ENCODE measurements at places on chromosomes 16 and 17.

- DNase-seq: no peak
Measured at GRCh38 chr16:89381788-89382187, 108.6 kb downstream of the ANKRD11 start.

- peak; percentile 36 for DNase-seq
Measured at GRCh38 chr17:41835800-41836549, at the start of gene NT5C3B. TSS of gene NT5C3B (minus strand) at chr17:41836232. CDS start at chr17:41836193, 39 bp downstream.

- no peak for DNase-seq
Measured at GRCh38 chr17:49005140-49005539, 8.0 kb downstream of the IGF2BP1 start.

DNA sequence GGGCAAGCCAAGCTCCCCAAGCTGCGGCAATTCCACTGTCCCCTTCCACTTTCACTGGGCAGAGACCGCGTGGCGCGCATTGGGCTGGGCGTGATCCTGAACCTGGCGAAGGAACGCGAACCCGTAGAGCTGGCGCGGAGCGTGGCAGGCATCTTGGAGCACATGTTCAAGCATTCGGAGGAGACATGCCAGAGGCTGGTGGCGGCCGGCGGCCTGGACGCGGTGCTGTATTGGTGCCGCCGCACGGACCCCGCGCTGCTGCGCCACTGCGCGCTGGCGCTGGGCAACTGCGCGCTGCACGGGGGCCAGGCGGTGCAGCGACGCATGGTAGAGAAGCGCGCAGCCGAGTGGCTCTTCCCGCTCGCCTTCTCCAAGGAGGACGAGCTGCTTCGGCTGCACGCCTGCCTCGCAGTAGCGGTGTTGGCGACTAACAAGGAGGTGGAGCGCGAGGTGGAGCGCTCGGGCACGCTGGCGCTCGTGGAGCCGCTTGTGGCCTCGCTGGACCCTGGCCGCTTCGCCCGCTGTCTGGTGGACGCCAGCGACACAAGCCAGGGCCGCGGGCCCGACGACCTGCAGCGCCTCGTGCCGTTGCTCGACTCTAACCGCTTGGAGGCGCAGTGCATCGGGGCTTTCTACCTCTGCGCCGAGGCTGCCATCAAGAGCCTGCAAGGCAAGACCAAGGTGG is 9.8 kb downstream of the SARM1 start:
- DNase-seq: peak; percentile 53

- DNase-seq: peak; percentile 72
Measured at GRCh38 chr17:30477774-30478115, 537 bp downstream of the GOSR1 start.

GRCh38 chr16:72400257-72401083 is 228.5 kb upstream of the PMFBP1 start:
- peak; percentile 67 for DNase-seq

DNA sequence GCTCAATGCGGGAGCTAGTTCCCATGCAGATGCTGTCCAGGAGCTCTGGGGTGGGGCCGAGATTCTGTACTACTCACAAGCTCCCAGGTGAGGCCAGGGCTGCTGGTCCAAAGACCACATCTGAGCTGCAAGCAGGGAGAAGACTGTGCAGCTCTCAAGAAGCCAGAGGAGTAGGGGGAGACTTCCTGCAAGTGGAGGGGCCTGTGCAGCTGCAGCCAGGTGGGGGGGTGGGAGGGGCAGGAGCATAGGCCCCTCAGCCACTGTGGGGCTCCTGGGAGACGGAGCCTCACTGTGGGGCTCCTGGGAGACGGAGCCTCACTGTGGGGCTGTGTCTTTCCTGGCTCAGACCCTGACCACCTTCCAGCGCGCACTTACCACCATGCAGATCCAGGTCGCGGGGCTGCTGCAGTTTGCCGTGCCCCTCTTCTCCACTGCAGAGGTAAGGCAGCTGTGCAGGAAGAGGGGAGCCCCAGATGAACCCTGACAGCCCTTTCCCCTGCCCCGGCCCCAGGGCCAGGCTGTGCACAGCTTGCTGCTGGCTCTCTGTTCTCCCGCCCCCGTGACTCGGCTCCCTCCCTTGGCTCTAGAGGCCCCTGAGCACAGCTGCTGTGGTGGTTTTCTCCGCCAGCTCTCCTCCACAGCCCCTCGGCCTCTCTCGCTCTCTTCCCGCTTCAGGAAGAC is 24.3 kb upstream of the DNAI2 start:
- DNase-seq: no peak

- no peak for DNase-seq
Measured at GRCh38 chr16:19228052-19228451, 57.5 kb upstream of the CLEC19A start.

DNA sequence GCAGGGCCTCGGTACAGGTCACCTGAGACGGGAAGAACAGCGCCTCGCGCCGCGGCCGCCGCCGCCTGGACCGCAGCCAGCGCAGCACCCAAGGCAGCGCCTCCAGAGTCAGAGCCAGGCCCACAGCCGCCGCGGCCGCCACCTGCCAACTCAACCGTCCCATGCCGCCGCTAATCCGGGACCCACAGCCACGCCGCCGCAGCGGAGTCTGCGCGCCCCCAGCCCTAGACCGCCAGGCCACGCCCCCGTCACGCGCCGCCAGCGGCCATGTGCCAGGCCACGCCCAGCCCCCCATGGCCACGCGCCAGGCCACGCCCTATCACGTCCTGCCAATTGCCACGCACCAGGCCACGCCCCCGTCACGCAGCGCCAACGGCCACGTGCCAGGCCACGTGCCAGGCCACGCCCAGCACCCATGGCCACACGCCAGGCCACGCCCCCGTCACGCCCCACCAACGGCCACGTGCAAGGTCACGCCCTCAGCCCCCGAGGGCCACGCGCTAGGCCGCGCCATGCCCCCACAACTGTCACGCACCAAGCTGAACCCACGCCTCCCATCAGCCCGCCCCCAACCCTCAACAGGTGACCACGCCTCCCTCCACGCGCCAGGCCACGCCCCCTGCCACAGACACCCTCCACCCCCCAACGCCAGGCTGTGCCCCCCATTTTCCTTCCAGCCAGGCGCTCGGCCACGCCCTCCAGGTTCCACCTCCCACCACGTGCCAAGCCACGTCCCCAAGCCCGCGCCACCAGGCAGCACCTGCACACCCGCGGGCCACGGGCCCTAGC is at the start of gene PLD6:
TSS of gene PLD6 (minus strand) at position 210 of the 789 bp plus-strand sequence. CDS start at position 163, 47 bp downstream.
- peak; percentile 81 for DNase-seq

- peak; percentile 23 for DNase-seq
Measured at GRCh38 chr17:36722121-36722902, 120.9 kb downstream of the MRM1 start.

- DNase-seq: no peak
Measured at GRCh38 chr17:77640252-77640651, 318.3 kb upstream of the TNRC6C start.

DNA sequence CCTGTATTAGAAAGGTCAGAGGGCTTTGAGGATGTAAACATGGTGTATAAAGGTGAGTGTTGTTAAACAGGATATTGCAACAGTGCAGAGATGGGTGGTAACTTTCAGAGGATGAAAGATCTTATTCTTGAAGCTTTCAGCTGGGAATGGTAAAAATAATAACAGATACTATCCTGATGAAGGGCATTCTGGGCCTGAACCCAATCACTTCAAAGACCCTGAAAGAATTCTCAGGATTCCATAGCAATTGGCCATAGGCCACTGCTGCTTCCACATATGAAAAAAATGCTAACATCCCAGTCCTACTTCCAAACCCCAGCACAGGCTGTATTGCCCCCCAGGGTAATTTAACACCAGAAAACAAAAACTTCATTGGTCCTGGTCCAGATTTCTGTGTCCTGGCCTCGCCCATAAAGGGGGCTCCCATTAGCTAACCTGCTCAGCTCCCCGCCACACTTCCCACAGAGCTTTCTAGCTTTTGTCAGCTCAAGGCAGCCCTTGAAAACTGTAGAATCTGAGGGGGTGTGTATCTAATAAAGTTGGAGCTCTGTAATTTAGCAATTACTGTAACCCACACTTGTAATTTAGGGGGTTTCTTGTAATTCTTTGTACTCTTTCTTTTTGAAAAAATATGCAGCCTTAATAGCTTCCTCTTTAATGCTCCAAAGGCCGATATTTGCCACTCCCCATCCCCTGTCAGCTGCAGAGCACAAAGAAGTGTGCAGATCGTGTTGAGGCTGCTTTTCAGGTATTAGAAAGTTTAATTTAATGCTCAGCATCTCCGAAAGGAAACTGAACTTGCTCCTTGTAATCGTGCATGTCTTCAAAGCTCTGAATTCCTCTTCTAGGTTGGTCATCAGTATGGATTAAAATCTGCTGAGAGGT is 371.5 kb downstream of the SEC14L1 start:
- no peak for DNase-seq

GRCh38 chr17:8922451-8922850 is 43.1 kb downstream of the PIK3R5 start:
- DNase-seq: peak; percentile 96

- DNase-seq: no peak
Measured at GRCh38 chr16:35798885-35799426, 2339.5 kb downstream of the TP53TG3F start.

- DNase-seq: no peak
Measured at GRCh38 chr17:42541041-42541833, 5.2 kb downstream of the NAGLU start.

- no peak for DNase-seq
Measured at GRCh38 chr16:8084882-8085281, 505.4 kb downstream of the TMEM114 start.

DNA sequence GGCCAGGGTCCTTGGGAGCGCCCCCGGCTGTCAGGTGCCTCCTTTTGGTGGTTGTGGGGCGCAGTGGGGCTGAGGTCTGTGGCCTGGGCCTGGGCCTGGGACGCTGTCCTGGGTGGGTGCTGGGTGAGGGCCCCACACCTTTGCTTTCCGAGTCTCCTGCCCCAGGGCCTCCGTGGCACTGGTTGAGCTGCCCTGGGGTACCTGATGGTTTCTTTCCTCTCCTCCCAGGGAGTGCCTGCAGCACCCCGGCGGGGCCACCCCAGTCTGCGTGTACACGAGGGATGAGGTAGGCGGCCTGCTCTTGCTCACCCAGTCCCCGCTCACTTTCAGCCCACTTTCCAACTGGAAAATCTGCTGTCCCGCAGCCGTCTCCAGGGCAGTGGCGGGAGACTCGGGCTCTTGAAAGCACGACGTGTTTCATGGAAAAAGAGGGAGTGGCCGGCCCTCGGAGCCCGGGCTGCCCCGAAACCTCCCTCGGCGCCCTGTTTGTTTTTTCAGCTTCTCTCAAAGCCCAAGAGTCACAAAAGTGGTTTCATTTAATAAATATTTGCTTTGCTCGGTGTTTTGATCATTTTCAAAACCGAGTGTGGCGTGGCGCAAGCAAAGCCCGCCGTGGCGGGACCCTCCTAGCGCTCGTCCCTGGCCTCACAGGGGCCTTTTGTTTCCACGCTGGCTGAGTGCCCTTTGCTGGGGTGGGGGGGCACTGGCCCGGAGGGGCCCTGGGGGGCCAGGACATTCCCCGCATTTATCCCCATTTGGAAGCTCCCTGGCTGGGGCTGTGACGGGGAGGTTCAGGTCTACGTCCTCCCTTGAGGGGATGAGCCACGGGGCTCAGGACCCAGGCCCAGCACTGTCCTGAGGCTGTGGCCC is 17.4 kb downstream of the ASPSCR1 start:
- no peak for DNase-seq

DNA sequence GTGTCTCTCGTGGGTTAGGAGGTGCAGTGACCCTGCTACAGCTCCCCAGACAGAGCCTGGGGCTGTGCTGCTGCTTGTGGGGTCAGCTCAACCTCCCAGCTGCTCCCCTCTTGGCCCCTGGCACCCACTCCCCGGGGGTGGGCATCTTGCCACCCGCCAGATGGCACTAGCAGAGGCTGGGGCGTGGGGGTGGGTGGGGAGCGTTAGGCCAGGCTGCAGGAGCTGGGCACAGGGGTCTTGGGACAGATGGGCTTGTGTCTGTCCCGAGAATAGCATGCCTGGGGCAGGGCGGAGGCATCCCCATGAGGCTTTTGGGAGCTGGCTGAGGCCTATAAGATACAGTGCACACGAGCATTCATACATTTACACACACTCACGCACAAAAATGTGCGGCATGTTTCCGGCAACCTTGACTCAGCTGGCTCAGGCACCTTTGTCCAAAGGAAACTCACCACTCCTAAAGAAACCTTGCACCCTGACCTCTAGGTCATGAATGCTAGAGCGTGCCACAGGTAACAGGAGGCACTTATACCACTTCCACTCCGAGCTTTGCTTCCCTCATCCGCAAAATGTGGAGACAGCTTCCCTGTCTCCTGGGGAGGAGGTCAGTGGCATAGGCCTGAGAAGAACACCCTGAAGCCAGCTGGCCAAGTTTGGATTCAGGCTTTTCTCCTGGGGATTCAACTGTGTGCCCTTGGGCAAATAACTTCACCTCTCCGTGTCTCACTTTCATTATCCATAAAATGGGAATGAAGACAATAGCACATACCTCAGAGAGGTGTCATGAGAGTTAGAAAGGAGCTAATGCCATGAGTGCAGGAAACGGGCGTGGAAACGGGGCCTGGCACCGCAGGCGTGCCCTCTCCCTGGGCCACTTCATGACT is 78.9 kb upstream of the LHX1 start:
- DNase-seq: no peak

GRCh38 chr17:38507921-38508569 is 79.8 kb downstream of the ARHGAP23 start:
- no peak for DNase-seq

DNA sequence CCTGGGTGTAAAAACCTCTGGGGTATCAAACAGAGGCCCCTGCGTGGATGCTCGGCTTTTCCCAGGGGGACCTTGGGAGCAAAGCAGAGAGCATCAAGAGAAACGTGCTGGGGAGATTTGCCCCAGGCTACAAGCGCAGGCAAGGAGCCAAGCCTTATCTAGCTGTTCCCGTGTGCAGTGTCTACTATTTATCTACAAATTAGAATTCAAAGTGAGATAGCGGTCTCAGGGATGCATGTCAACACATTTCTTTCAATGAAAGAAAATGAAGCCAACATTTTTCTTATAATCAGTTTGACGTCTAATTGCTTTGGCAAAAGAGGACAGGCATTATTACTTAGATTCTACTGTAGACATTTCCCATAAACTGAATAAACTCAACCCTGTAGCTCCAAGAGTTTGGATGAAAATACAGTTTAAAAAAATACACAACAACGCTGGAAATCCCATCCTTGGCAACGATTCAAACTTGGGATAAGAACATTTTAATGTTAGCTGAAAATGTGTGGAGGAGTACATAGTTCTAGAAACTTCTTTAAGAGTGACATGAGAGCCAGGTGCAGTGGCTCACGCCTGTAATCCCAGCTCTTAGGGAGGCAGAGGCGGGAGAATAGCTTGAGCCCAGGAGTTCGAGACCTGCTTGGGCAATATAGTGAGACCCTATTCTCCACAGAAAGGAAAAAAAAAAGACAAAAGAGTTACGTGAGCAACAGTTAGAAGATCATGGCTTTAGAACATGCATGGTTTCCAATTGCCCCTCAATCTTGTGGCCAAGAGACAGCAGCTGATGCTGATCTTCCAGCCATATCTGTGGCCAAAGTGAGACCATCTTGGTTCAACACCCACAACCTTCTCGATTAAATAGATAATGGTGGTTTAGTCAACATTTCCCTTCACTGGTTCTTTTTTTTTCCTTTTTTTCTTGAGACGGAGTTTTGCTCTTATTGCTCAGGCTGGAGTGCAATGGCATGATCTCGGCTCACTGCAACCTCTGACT is 7.2 kb downstream of the SPNS3 start:
- DNase-seq: no peak

- no peak for DNase-seq
Measured at GRCh38 chr17:44921122-44921882, 6.0 kb upstream of the GFAP start.

GRCh38 chr16:64304951-64305350 is 816.9 kb downstream of the CDH11 start:
- no peak for DNase-seq

GRCh38 chr17:31858642-31859486 is at the start of gene COPRS:
TSS of gene COPRS (minus strand) at chr17:31859244. CDS start at chr17:31859199, 45 bp downstream.
- peak; percentile 95 for DNase-seq

- DNase-seq: no peak
Measured at GRCh38 chr16:89458967-89459366, 31.4 kb downstream of the ANKRD11 start.
